ENCODE measurements at places on chromosomes 6 and 20. TPM values are rescaled to one million over a fixed set of nuclear protein-coding genes. Genes with fewer than 3 reads are reported as not detected.
A peak's percentile ranks its signal among the peaks of the same experiment; 100 is the strongest.

DNA sequence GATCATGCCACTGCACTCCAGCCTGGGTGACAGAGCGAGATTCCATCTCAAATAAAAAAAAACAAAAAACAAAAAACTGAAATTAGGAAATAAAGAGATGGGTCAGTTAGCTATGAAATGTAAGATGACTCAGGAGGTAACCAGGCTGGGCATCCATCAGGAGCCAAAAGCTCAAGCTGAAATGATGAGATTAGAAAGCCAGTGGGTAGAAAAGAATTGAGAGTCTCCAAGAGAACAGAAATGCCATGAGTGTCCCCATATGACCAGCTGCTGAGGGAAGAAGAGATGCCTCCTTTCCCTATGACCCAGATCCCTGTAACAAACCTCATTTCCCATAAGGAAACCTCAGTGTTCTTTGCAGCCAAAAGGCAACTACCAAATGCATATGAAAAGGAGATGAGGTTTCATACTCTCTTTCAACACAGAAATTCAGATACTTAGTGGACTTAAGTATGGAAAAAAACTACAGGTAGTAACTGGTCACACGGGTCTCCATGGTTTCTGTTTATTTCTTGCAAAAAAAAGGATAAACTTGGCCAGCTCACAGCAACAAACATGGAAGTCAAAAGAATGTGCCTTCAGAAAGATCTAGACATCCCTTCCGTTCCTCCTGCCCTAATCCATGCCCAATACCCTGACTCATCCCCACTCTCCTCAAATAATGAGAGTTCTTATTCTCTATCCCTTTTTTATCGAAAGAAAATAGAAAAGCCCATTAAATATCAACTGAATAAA is 8.1 kb downstream of the ARHGAP18 start:
- H3K4me3 ChIP-seq: no peak overlapping the region
- H3K4me1 ChIP-seq: peaks cover 39% of the 10 kb centered on the region
- H3K36me3 ChIP-seq: peaks cover 31% of the 10 kb centered on the region
- no peaks in the 10 kb centered on the region for H3K27me3 ChIP-seq
- H3K27ac ChIP-seq: no peak overlapping the region

DNA sequence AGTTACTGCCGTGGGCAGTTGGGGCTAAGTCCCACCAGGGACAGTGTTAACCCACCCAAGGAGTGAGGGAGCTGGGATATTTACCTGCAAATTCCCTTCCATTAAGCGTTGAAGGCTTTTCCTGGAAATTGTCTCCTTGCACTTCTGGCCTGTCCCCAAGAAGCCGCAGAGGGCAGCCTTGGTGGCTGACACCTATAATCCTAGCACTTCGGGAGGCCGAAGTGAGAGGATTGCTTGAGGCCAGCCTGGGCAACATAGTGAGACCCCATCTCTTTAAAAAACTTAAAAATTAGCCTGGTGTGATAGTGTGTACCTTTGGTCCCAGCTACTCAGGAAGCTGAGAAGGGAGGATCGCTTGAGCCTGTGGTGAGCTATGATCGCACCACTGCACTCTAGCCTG is 204.4 kb downstream of the EYA2 start:
- no peak for DNase-seq
- no peak overlapping the region for H3K27ac ChIP-seq
- no peak overlapping the region for H3K4me3 ChIP-seq
- peaks cover 3% of the 10 kb centered on the region for H3K36me3 ChIP-seq
- H3K27me3 ChIP-seq: peaks cover 8% of the 10 kb centered on the region

DNA sequence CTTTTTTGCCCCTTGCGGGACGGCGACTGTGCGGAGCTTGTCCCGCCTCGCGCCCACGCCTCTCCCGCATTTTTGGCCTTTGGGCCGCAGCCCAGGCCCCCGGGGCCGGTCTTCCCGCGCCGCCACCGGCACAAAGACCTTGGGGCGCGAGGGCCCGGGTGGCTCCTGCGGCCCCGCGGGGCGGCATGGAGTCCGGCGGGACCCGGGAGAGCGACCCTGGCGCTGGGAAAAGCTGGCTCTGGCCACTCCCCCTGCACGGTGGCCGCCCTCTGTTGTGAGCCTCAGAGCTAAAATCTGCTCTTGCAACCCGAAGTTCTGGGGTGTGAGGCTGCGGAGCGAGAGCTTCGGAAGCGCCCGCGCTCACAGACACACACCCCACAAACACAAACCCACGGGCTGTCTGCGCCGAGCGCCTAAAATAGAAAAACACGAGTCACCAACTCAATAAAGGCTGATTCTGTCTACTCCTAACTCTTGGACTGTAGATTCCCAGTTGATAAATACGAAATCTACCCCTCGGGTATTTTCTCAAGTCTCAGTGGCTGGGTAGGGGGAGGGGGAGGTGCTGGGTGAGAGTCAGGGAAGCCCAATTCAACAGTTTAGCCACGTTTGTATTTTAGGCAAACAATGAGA is 496 bp upstream of the BEND3 start:
- H3K4me3 ChIP-seq: peak overlapping the region; percentile 70
- H3K27me3 ChIP-seq: peaks cover 18% of the 10 kb centered on the region
- peak overlapping the region; percentile 54 for H3K27ac ChIP-seq
- DNase-seq: peak; percentile 43
- H3K4me1 ChIP-seq: peaks cover 20% of the 10 kb centered on the region
- no peaks in the 10 kb centered on the region for H3K36me3 ChIP-seq

DNA sequence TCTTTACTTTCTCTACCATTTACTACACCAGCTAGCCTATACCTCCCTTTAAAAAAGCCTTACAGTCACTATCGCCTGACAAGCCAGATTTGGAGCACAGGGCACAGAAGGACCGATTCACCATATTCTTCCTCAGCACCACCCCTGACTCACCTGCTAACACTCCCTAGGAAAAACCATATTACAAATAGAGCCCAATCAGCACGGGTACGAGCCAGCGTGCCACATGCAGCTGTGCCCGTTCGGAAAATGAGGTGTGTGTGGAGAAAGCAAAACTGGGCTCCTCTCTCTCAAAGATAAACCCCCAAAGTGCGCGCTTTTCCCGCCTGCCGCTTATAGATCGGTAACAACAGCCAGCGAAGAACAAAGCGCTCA is 1.2 kb downstream of the SYNCRIP start:
- H3K4me3 ChIP-seq: peak overlapping the region; percentile 92
- peaks cover 53% of the 10 kb centered on the region for H3K4me1 ChIP-seq
- peak overlapping the region; percentile 93 for H3K27ac ChIP-seq
- no peak for DNase-seq
- H3K36me3 ChIP-seq: peaks cover 47% of the 10 kb centered on the region

- no peak overlapping the region for H3K27ac ChIP-seq
- H3K36me3 ChIP-seq: no peaks in the 10 kb centered on the region
- no peaks in the 10 kb centered on the region for H3K27me3 ChIP-seq
- no peak overlapping the region for H3K4me3 ChIP-seq
- no peak for DNase-seq
Measured at GRCh38 chr6:36729161-36729524, 31.5 kb downstream of the RAB44 start.

DNA sequence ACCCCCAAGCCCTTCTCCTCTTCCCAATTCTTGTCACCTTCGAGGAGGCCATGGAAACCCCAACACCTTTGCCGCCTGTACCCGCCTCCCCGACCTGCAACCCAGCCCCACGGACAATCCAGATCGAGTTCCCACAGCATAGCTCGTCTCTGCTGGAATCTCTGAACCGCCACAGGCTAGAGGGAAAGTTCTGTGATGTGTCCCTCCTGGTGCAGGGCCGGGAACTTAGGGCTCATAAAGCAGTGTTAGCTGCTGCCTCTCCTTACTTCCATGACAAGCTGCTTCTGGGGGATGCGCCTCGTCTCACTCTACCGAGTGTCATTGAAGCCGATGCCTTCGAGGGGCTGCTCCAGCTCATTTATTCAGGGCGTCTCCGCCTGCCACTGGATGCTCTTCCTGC is 675 bp downstream of the ZBTB9 start:
- H3K27ac ChIP-seq: peak overlapping the region; percentile 86
- peaks cover 22% of the 10 kb centered on the region for H3K4me1 ChIP-seq
- peaks cover 7% of the 10 kb centered on the region for H3K36me3 ChIP-seq

DNA sequence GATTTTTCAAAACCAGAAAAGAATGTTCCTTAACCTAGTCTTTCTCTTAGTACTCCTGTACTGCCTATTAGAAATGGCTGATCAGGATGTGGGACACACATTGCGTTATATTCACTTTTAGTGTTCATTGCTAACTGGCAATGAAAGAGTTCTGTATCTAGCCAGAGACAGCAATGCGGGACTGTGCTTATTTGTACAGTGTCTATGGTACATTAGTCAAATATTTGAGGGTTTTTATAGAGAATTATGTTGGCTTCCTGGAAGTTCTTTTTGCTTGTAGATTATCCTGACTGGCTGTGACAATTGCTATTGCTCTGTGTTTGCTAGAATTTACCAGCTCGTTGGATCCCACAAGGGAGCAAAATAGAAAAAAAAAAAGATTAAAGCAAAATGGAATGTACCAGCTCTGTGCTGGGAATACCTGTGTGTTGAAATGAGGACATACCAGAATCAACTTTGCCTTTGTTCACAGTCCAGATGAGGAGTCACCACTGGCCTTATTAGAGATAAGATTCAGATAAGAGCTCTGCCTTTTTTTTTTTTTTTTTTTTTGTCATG is 22.4 kb upstream of the IFNGR1 start:
- peaks cover 7% of the 10 kb centered on the region for H3K36me3 ChIP-seq
- peaks cover 4% of the 10 kb centered on the region for H3K4me1 ChIP-seq
- no peak for DNase-seq
- no peak overlapping the region for H3K4me3 ChIP-seq
- H3K27me3 ChIP-seq: no peaks in the 10 kb centered on the region

DNA sequence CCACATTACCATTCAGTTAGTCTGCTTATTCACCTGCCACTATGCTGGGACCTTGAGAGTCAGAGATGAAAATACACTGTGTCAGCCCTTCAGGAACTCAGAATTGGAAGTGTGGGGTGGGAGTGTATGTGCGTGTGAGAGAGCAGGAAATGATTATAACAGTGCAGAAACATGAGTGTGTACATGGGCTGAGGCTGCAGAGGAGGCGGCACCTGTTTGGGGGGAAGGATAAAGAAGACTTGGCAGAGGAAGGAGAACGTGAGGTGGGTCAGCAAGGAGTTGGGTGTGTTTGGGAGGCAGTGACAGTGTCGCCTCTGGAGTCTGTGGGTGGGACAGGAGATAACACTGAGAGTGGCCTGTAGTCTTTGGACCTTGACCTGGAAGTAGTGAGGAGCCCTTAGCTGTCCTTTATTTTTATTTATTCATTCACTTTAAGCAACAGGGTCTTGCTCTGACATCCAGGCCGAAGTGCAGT is 3.1 kb downstream of the CHMP4B start:
- H3K36me3 ChIP-seq: peaks cover 22% of the 10 kb centered on the region
- peak overlapping the region; percentile 16 for H3K27ac ChIP-seq
- H3K4me3 ChIP-seq: no peak overlapping the region

- H3K27ac ChIP-seq: no peak overlapping the region
- peaks cover 9% of the 10 kb centered on the region for H3K4me1 ChIP-seq
- no peak for DNase-seq
- no peak overlapping the region for H3K4me3 ChIP-seq
- H3K27me3 ChIP-seq: no peaks in the 10 kb centered on the region
- H3K36me3 ChIP-seq: peaks cover 43% of the 10 kb centered on the region
Measured at GRCh38 chr6:8030920-8031319, 33.3 kb downstream of the BLOC1S5 start.

DNA sequence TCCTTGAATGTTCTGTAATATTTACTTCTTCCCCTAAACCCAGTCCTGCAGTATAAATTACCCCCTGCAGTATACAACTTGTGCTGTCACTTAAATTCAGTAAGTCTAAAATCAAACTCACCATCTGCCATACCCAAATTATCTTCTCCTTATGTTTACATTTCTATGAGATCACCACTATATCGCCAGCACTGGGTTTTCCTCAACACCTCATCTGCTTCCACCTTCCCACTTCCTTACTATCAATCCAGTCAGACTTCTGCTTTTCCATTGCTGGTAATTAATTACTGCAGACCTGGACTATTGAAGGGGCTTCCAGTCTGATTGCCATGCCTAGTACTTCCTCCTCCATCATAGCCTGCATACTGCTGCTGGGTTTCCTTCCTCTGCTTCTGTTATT is 15.2 kb downstream of the EFHC1 start:
- H3K27ac ChIP-seq: no peak overlapping the region
- DNase-seq: no peak
- no peaks in the 10 kb centered on the region for H3K4me1 ChIP-seq

GRCh38 chr20:31853481-31853880 is 8.1 kb upstream of the FOXS1 start:
- DNase-seq: no peak
- no peaks in the 10 kb centered on the region for H3K36me3 ChIP-seq
- H3K4me1 ChIP-seq: peaks cover 1% of the 10 kb centered on the region
- peaks cover 29% of the 10 kb centered on the region for H3K27me3 ChIP-seq
- no peak overlapping the region for H3K27ac ChIP-seq

DNA sequence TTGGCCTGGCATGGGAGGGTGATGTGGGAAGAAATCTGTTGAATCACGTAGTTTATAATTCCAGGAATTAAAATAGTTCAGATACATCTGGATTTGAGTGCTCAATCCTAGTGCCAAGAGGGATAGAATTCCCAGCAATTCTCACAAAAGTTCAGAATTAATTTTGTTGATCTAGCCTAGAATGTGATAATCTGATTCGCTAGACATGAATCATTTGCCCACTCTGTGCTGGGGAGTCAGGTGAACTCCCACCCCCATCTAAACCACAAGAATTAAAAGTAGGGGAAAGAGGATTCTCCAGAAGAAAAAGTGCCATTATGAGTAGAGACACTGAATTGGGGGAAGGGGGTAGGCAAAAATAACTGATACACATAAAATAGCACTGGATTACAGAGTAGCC is 85.0 kb downstream of the LIN28B start:
- no peak overlapping the region for H3K27ac ChIP-seq
- peaks cover 20% of the 10 kb centered on the region for H3K27me3 ChIP-seq
- H3K4me1 ChIP-seq: no peaks in the 10 kb centered on the region
- no peak for DNase-seq

DNA sequence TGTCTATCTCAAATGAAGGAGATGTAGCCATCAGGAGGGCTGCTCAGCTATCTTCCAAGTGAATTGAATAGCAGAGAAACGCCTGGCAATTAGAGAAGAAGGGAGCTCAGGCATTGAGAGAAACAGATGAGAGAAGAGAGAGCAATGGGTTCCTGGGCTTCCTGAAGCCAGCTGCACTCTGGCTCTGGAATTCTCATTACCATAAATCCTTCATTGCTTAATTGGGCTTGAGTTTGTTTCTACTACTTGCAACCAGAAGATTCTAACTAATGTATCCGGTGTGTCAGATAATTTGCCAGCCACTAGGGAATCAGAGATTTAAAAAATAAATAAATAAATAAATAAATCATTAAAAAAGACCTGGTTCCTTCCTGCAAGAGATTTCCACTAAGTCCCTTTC is 25.0 kb upstream of the CDKAL1 start:
- H3K4me1 ChIP-seq: no peaks in the 10 kb centered on the region
- H3K27me3 ChIP-seq: peaks cover 13% of the 10 kb centered on the region
- H3K36me3 ChIP-seq: peaks cover 1% of the 10 kb centered on the region
- no peak for DNase-seq

GRCh38 chr20:10466325-10466724 is 31.2 kb downstream of the SLX4IP start:
- H3K4me3 ChIP-seq: no peak overlapping the region
- H3K4me1 ChIP-seq: peaks cover 21% of the 10 kb centered on the region
- no peaks in the 10 kb centered on the region for H3K27me3 ChIP-seq
- peaks cover 20% of the 10 kb centered on the region for H3K36me3 ChIP-seq
- H3K27ac ChIP-seq: no peak overlapping the region
- no peak for DNase-seq

- no peaks in the 10 kb centered on the region for H3K4me1 ChIP-seq
- H3K27me3 ChIP-seq: peaks cover 61% of the 10 kb centered on the region
- no peak overlapping the region for H3K4me3 ChIP-seq
- no peak for DNase-seq
- no peak overlapping the region for H3K27ac ChIP-seq
Measured at GRCh38 chr6:16999491-17000436, 102.1 kb upstream of the STMND1 start.

The USP49 gene
- 9.1 TPM for total RNA-seq

The BTN1A1 gene
- not detected for total RNA-seq
